ENCODE measurements at places on chromosomes 11 and 22.

- DNase-seq: no peak
Observed at GRCh38 chr11:17197431-17197898, 10.3 kb downstream of the PIK3C2A start.

GRCh38 chr11:126929179-126930061 lies 71.2 kb downstream of the KIRREL3 start:
- DNase-seq: no peak

DNA sequence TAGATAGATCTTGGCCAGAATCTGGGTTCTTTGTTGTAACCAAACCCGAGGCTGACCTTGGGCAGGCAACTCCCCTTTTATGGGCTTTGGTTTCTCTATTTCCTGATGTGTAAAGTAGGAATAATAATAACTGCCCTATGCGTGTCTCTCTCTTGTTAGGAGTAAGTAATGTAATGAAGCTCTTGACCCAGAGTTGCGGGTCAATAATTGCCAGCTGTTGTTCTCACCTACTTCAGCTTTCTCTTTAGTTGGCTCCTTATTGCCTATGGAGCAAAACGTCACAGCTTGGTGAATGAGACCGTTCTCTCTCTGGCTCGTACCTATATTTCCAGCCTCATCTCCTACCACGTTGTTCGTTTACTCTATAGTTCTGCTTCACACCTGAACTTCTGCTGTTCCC lies 56.6 kb upstream of the KIRREL3 start:
- DNase-seq: no peak

- no peak for DNase-seq
Observed at GRCh38 chr22:21937821-21938070, 14.9 kb downstream of the PPM1F start.

GRCh38 chr11:97143463-97143862 lies 753.6 kb downstream of the JRKL start:
- no peak for DNase-seq

DNA sequence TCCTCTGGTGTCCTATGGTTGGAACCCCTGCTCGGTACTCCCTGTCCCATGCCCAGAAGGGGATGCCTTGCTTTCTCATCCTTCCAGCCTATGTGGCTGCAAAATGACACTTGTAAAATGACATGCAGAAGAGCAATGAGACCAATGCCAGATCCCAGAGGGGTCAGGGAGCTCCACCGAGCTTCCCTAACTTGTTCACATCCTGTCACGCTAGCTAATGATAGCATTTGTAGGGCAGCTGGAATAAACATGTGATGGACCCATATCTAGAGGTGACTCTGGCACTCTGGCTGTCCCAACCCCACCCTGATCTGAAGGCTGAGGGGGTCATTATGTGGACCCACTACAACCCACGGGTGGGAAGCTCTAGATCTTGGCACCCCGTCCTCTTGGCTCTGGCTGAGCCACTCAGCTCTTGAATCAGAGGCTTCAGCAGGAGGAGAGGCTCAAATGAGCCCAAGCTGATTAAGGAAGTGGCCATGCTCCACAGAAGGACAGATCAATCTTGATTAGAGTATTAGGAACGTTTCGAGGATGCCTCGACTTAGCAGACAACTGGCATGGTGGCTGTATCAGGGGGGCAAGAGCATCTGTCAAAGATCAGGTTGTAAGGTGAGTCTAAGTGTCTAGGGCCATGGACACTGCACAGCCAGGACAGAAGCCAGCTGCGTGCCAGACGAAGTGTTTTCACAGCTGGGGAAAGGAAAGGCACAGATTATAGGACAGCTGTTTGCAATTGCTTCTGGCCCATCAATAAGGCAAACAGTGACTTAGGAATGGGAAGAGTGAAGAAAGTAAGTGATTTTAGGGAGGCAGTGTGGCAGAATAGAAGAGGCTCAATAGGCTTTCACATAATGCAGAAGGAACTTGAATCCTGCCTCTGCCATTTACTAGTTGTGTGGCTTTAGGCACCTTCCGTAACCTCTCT lies 182.8 kb downstream of the KIRREL3 start:
- no peak for DNase-seq

GRCh38 chr11:46330563-46331281 lies 16.5 kb upstream of the DGKZ start:
- DNase-seq: no peak

DNA sequence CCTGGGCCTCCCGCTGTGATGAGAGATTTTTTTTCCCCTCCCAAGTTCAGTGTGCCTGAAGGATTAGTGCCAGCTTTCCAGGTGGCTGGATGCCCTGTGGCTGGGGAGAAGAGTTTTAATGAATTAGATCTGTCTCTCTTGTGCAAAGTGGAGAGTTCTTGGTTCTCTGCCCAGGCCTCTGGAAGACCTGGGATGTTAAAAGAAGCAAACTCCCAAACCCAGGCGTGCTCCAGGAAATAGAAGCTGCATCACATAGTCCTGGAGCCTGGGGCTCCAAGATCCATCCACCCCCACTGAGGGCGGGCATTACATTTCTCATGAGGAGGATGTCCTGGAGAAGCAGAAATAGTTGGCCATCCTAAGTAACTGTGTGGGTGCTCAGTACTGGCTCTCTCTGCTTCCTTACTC lies 30.6 kb downstream of the SDHAF2 start:
- no peak for DNase-seq
